Colonic mucosa (tissue), 4 donors: ENCODE measurements at places on chromosomes 13 and 19. TPM values are rescaled to one million over a fixed set of nuclear protein-coding genes. Genes with fewer than 3 reads are reported as not detected.

MCEMP1 gene
- not detected for total RNA-seq

DNA sequence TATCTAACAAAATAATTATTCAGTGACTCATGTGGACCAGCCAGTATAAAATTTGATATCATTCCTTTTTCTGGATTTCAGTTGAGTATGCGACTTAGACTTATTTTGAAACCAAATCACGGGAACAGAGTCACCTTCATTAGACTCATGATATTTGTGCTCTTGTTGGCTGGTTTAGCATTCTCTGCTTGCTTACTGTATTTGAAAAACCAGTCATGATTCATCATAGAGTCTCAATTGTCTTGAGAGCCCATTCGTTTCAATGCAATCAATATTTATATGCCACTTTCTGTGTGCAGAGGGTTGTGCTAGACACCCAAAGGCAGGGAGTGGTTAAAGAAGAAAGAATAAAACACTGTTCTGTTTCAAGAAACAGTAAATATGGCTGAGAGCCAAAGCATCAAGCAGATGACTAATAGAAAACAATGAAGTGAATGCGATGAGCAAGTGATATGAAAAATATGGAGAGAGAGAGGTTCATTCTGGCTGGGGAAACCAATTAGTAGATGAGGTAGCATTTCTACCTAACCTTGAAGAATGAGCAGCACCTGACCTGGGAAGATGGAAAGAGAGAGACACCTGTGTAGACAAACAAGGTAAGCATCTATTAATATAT, 99.6 kb upstream of the MBNL2 start:
- no peak for DNase-seq

DNA sequence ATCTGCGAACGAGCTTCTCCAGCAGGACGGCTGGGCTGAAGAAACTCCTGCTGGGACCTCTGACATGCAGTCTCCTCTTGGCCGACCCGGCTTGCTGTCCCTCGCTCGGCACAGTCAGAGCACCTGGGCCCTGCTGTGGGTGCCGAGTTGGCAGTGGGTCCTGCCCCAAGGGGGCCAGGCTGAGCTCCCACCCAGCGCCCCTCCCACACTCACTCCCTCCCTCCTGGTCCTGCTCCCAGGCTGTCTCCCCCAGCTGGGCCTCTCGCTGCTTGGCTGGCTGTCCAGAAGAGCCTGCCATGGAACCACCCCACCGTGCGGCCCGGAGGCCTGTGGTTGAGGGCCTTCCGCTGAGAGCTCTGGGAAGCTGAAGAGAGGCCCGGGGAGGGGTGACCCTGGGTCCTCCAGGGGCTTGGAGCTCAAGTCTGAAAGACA, 6.0 kb downstream of the AKT2 start:
- DNase-seq, result peak; percentile 37

GRCh38 chr13:33262594-33262993, 23.0 kb downstream of the STARD13 start:
- DNase-seq, result peak; percentile 38

GRCh38 chr13:79541426-79542049, 60.6 kb downstream of the NDFIP2 start:
- DNase-seq, result no peak

MBD3 gene
- 109 TPM for total RNA-seq

CARM1 gene
- 75.9 TPM for total RNA-seq

SUGP1 gene
- total RNA-seq, result 54.7 TPM

- peak; percentile 24 for DNase-seq
Observed at GRCh38 chr19:44003461-44004009, 778 bp downstream of the ZNF230 start.

ZNF681 gene
- total RNA-seq, result 2.9 TPM

DNA sequence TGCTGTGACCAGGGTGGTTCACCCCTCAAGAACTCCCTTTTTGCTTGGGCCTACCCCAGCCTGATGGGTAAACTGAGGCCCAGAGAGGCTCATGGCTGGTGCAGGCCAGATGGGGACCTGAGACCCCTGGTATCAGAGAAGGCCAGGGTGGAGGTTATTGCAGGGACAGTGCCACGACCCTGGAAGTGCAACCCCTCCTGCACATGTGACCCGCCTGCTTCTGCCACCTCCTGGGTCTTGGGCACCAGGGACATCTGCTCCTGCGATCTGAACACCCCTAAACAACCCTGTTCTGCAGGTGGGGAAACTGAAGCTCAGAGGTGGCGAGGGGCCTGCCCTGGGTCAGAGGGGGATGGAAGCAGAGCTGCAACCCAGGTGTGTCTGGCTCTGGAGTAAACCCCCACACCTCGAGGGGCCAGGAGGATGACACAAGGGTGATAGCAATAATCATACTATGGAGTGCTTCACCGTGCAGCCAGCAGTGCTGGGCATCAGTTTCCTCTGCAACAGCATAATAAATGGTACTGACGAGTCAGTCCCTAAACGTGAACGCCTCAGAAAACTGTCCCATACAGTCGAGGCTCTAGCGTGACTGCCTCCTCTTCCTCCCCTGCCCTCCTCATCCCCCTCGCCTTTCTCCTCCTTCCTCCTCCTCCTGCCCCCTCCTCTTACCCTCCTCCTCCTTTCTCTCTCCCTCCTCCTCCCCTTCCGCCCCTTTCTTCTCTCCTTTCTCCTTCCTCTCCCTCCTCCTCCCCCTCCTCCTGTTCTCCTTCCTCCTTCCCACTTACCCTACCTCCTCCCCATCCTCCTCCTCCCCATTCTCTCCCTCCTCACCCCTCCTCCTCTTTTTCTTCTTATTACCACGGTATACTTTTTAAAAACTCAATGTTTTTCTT, 4.3 kb downstream of the YJEFN3 start:
- DNase-seq, result no peak

GRCh38 chr19:3626473-3627350, at the start of gene CACTIN:
CACTIN (minus strand) TSS chr19:3626790; CDS start chr19:3626762, 28 bp downstream.
- DNase-seq, result peak; percentile 100

SLC25A42 gene
- 7.9 TPM for total RNA-seq

GRCh38 chr13:52348983-52349780, 56.8 kb downstream of the THSD1 start:
- peak; percentile 22 for DNase-seq

DNA sequence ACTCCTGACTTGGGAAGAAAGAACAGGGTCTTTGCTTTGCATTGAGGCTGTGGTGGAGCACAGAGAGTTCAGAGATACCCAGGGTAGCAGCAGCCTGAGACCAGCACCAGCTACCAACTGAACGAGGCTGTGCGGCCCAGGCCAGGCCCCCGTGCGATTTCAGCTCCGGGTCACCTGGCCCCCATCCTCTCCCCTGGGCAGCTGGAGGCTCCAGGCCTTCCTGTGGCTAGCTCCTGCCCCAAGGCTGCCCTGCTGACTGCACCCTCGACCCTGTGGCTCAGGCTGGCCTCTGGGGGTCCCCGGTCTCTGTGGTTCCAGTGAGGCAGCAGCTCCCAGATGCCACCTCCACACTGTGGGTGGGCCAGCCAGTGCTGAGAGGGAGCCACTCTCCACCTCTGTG, 52.8 kb downstream of the MCF2L start:
- DNase-seq, result no peak

GPR180 gene
- total RNA-seq, result 5.9 TPM

HSPB6 gene
- 23.6 TPM for total RNA-seq

DNA sequence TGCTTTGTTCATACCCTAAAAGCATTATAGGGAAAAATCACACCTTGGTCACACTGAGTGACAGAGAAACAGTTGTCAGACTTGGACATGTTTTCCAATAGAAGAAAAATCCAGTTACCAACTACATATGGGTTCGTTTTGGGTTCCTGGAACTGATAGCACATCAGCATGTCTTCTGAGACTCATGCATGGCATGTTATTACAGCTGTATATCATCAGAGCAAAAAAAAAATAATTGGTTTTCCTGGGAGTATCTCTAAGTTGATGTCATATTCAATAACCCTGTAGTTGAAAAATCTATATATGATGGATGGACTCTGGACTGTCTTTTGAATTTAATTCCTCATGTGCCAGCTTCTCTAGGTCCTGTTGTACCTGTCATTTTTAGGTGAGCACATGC, 211.6 kb downstream of the DNAJC15 start:
- no peak for DNase-seq

GRCh38 chr19:15282311-15282705, 50.0 kb downstream of the BRD4 start:
- no peak for DNase-seq

- no peak for DNase-seq
Observed at GRCh38 chr19:54357381-54357780, 7.3 kb downstream of the LAIR1 start.

- DNase-seq, result peak; percentile 88
Observed at GRCh38 chr19:14418856-14419105, 360 bp downstream of the DDX39A start.
